ENCODE measurements at places on chromosomes 7 and 10.

DNA sequence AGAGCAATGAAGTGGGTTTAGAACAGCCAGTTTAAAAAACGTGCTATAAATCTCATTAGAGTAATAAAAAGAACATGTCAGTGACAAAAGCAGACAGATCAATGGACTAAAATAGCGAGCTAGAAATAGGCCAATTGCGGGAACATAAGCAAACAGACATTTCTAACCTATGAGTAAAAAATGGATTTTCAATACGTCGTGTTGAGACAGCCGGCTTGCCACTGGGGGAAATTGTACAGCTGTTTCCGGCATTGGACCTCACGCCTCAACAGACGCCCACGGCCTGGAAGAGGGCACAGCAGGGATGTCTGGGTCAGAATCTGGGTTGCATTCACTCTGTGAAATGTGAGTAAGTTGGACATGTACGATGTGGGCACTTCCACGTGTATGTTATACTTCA is 92.9 kb downstream of the SVOPL start:
- DNase-seq = no peak

- DNase-seq = no peak
Measured at GRCh38 chr7:29363636-29364425, 169.3 kb downstream of the CHN2 start.

GRCh38 chr10:93991114-93991513 is 2.6 kb upstream of the PLCE1 start:
- DNase-seq = no peak

GRCh38 chr10:121242741-121243608 is 355.3 kb downstream of the FGFR2 start:
- no peak for DNase-seq

GRCh38 chr7:88337572-88337971 is 30.9 kb upstream of the STEAP4 start:
- DNase-seq = no peak

DNA sequence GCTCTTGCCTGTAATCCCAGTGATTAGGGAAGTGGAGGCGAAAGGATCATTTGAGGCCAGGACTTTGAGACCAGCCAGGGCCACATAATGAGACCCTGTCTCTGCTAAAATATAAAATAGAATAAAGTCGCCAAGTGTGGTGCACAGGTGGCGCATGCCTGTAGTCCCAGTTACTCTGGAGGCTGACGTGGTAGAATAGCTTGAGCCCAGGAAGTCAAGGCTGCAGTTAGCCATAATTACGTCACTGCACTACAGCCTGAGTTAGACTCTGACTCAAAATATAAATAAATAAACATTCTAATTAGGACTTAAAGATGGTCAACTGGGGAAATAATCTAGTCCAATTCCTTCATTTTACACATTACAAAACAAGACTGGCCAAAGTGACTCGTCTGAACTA is 768 bp downstream of the CHCHD2 start:
- peak; percentile 23 for DNase-seq

GRCh38 chr7:121084256-121084655 is 95.7 kb downstream of the CPED1 start:
- no peak for DNase-seq

DNA sequence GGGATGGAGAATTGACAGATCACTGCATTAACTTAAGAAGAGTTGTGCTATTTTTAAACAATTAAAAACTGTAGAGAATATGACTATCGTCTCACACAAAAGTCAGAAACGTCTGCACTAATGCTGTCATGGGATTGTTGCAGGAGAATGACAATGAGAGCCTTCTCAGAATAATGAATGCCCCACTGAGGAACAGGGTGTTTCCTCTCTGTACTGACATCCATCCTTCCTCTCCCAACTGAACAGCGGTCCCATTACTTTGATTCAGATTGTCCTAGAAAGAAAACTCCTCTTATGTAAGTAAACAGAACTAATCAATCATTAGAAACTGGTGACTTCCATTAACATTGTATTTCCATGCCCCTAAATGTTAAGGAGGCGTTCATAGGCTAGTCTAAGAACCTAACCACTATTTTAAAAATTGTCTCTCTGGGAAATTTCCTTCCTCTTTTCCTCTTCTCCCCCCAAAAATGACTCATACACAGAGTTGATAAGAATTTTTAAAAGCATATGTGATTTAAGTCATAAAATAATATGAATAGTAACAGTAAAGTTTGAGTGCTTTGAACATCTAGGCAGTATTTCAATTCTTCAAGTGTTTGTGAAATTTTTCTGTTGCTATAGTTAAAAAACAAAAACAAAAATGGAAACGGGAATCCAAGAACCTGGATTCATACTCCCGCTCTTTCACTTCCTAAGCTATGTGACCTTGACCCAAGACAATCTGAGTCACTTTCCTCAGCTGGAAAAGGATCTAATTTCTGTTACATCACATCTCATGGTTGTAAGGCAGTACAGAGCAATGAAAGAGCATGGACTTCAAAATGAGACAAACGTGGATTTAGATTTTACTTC is 12.7 kb upstream of the MACC1 start:
- no peak for DNase-seq

DNA sequence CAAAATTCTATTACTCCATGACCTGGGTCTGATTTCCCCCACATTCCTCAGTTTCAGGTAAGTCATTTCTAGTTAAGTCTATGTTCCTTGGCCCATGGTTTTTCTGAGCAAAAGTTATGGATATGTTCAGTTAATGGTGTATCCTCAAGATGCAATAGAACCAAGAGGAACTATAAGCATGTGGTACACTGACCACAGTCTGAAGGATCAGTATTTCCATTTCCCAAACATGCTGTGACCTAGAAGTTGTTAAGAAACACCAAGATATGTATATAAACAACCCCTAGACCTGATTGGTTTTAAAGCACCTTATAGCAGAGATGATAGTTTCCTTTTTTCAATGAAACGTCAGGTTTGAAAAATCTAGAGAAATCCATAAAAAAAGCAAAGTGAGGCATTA is 94.2 kb upstream of the ABCB5 start:
- no peak for DNase-seq

GRCh38 chr10:6228010-6228511 is 25.3 kb downstream of the PFKFB3 start:
- no peak for DNase-seq

- DNase-seq = no peak
Measured at GRCh38 chr7:100681491-100682227, 8.1 kb downstream of the GNB2 start.

DNA sequence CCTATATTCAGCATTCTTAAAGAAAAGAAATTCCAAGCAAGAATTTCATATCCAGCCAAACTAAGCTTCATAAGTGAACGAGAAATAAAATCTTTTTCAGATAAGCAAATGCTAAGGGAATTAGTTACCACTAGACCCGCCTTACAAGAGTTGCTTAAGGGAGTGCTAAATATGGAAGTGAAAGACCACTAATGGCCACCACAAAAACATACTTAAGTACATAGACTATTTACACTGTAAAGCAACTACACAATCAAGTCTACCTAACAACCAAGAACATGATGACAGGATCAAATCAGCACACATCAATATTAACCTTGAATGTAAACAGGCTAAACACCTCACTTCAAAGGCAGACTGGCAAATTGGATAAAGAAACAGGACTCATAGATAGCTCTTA is 42.2 kb upstream of the NME8 start:
- DNase-seq = no peak

DNA sequence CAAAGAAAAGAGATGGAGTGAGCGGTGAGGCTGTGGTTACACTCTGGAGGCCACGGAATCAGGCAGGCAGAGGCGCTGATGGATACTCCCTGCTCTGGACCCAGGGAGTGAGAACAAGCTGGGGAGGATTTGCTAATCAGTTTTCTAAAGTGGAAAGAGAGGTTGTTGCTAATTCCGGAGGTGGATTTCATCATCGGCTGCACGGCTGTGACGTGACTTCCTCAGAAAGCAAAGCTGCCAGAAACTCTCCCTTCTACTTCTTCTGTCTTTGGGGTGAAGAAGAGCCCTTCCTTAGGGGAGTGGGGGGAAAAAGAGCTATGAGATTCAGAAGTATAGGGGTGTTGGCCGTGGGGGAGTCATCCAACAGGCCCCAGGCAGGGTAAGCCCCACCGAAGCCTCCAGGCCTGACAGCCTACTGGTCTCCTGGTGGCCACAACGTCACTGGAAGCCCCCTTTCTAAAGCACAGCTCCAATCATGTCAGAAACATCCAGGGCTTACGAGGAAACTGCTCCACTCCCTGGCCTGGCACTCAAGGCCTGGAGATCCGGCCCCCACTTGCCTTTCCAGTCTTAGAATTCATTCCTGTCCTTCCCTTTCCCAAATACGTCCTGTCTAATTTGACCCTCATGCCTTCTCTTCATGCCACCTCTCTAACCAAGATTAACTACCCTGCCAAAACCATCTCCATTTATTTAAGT is 114.5 kb downstream of the HIP1 start:
- no peak for DNase-seq

DNA sequence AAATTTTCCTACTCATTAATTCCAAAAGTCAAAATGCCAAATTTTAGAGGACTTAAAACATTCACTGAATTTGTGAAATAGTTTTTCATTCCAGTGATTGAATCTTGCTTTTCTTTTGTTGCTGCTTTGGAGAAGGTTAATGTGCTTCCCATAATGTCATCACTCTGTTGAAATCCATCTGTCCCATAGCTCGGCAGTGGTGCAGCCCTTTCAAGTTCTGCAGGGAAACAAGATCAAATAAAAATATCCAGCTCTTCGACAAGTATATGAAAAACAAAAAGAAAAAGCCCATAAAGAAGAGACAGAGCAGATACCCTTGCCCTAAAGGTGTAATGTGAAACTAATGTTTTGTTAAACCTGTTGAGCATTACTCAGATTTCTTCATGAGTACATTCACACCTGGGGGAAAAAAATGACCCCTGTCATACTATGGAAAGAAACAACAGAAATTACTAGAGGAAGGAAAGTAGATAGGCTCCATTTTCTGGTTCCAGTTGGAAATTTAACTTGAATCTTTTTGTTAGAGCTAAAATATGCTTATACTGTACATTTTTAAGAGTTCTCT is 35.1 kb downstream of the AGR3 start:
- DNase-seq = no peak

- DNase-seq = peak; percentile 4
Measured at GRCh38 chr10:11874568-11875493, 51.7 kb downstream of the PROSER2 start.

GRCh38 chr7:140570120-140570519 is 70.5 kb downstream of the DENND2A start:
- no peak for DNase-seq

- DNase-seq = no peak
Measured at GRCh38 chr7:87322912-87323311, 22.6 kb upstream of the CROT start.

DNA sequence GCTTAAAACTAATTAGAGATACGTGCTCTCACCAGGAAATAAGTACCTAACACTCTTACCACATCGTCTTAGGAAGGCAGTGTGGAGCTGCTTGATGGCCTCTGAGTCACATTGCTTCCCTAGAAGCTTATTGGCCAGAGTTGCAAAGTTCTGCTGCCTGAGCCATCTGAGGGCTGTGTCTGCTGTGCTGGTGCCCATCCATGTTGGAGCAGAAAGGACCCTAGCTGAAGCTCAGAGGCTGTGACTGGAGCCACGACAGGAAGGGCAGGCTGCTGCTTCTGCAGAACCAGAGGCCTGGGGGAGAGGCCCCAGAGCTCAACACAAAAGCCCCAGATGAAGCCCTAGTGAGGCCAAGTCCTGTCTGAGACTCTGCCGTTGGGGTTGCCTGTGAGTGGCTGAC is 64.8 kb upstream of the IGFBP3 start:
- DNase-seq = no peak

DNA sequence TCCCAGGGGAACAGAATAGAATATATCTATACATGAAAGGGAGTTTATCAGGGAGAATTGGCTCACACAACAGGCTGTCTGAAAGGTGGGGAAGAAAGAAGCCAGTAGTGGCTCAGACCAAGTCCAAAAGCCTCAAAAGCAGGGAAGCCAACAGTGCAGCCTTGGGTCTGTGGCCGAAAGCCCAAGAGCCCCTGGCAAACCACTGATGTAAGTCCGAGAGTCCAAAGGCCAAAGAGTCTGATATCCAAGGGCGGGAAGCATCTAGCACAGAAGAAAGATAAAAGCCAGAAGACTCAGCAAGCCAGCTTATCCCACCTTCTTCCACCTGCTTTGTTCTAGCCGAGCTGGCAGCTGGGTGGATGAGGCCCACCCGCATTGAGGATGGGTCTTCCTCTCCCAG is 172.5 kb downstream of the CCDC71L start:
- DNase-seq = no peak

- DNase-seq = no peak
Measured at GRCh38 chr10:59582058-59582457, 127.6 kb downstream of the SLC16A9 start.

DNA sequence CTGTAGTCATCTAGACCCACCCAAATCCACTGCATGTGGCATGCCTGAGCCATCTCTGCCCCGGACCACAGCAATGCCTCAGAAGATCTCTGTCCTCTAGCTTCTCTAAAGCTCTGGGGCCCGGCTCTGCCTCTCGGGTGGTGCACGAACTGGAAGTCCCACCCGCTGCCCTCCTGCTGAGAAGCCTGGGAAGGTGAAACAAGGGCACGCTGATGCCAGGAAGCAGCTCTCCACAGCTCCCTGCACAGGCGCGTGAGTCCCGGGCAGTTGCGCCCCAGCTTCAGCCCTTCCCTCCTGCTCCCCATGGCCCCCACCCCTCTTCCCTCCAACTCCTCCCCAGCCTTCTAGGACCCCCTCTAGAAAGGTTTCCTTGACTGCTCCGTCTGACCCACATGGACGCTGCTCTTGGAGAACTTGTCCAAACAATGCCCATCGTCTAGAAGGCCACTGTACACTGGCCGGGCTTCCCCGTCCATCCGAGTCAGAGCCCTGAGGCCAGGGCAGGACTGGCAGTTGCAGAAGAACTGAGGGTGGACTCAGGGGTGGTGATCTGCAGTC is 12.8 kb downstream of the KCNH2 start:
- no peak for DNase-seq

DNA sequence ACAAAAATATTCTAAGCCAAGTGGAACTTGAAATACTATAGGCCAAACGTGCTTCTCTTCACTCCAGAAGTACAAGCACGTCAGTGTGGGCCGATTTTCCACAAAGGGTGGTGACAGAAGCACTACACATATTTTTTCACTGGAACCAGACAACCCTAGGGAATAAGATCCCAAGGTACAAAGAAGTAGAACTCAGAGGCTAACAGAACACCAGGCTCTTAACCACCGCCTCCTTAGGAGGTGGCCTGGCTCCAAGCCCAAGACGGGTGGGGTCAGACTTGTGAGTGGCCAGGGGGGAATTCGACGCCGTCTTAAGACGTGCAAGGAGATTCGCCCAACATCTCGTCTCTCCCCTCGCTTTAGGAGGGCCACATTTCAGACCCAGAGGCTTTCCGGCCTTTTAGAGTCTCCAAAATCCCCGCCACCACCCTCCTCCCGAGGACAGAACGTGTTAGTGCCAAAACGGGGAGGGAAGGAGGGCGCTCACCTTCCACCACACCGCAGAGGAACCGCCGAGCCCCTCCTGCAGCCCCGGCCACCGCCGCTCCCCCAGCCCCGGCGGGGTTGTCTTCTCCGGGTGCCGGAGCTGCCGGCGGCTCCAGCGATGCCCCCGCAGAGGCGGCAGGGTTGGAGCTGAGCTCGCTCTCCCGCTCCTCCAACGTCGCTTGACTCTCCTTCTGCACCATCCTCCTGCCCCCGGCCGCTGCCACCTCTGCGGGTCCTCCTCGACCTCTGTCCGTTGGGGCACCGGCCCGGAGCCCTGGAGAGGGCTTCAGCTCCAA is 716 bp downstream of the OGA start:
- DNase-seq = peak; percentile 47

Measured in T-cell (primary cell).